ENCODE measurements at places on chromosomes 1 and 21.

- no peak for DNase-seq
Measured at GRCh38 chr1:172704420-172705210, 45.7 kb downstream of the FASLG start.

GRCh38 chr1:246319083-246319714, 187.9 kb downstream of the SMYD3 start:
- no peak for DNase-seq

DNA sequence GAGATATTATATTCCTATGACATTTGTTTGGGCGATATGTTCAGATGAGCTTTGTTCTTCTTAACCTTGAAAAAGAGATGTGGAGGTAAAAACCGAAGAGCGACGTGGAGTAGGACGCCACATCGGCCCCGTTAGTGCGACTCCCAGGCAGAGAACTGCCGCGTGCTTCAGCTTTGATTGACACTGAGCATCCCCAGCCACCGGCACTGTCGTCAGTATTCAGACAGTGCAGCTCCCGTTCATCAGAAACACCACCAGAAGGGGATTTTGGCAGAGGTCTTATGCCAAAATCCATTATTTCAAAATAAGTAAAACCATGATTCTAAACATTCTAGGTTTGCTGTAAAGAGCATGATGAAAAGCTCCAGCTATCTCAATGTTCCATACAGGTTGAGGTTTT, 66.5 kb downstream of the AGPAT3 start:
- no peak for DNase-seq

GRCh38 chr1:145845144-145845513, 301 bp upstream of the NUDT17 start:
- DNase-seq = no peak

DNA sequence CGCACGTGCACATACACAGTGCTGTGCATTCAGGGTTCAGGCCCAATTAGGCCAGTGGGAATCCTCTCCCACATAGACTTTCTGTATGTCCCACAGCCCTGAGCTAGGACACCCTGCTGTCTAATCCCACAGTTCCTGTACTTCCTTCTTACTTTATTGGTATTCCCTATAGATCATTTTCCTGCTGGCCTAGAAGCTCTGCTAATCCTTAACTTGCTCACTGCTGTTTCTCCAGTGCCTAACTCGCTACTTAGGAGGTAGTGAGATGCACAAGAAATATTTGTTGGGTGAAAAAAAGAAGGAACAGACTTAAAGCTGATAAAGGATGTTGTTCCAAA, 34.1 kb upstream of the FHAD1 start:
- DNase-seq = no peak

DNA sequence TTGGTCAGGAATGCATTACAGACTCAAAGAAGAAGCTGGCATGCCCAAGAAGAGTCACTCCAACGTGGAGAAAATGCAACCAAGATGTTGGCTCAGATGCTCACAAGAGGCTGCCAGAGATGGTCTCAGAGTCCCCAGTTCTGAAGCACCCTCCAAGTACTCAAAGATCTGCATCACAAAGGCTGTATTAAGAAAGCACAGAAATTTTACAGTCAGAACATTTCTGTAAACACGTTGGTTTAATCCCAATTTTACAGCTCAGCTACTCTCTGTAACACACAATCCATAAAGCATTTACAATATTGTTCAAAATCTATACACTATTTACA, 69.4 kb downstream of the CDC7 start:
- no peak for DNase-seq

GRCh38 chr1:76891931-76892622, 24.8 kb downstream of the ST6GALNAC5 start:
- peak; percentile 71 for DNase-seq

Data from adipocyte (in vitro differentiated cells).